ENCODE measurements at places on chromosomes 12 and 14.

DNA sequence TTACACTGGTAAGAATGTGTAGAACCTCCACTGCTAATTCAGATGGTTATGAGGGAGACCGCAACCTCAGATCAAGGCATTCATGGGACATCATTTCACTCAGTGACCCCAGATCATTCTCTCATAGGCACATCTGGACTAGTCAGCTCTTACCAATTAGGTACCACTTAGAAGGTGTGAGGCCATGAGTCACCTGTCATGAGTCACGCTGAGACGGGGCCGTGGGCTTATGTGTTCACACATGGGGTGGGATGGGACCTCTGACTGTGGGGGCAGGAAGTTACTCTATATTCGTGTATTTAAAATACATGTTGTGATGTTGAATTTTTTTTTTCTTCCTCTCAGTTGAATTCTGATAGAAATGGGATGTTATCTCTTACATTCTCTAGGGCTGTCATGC is 55.9 kb downstream of the CCDC92 start:
- DNase-seq, result no peak

GRCh38 chr12:12553208-12553785 is 9.4 kb downstream of the DUSP16 start:
- DNase-seq, result no peak

GRCh38 chr12:54358191-54358944 is 5.9 kb downstream of the GPR84 start:
- DNase-seq, result peak; percentile 45

DNA sequence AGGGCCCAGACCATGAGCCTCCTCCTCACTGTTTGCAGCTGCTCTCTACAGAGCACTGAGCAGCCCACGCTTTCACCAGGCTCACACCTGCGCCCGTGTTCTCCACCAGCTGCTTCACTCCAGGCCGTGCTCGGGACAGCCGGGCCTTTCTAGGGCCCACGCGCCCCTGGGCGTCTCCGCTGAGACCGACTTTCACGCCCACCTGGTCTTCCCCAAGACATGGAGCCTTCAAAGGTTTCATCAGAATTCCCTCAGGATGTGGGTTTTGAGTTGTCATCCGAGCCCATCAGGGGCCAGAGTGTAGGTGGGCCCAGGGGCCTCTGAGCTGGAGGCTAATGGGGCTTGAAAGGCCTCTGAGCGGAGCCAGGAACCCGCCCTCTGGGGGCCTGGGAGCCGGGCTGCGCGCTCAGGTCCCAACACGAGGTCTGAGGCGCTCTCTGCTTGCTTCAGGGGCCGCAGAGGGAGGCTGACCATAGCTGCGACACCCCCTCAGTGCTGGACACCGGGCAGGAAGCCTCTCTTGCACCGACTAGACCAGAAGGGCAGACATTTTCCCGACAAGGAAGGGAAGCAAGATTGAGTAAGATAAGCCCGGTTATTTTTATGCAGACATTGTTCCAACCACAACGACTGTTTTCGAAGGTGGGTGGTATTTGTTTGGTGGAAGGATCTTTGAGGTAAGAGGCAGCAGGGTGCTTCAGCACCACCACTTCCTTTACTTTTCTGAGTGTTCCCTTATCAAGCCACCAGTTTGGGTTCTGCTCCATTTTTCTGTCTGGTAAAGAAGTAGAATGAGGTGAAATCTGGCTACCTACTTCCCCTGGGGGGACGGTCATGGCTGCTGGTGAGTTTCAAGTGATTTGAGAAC is 125.0 kb upstream of the FUT8 start:
- no peak for DNase-seq

DNA sequence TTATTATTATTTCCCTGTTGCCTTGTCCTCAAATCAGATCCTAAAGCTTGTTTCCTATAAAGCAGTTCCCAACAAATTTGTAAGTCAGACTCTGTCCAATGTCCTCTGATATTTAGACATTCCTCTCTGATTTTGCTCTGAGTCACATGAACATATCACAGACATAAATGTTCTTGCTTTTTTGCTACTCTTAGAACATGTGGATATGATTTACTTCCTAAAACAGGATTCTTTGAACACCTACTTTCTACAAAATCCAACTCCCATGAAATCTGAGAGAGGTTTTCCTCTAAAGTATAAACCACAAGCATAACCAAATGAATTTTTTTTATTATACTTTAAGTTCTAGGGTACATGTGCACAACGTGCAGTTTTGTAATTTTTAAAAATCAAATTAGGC is 181.3 kb upstream of the SLC38A2 start:
- no peak for DNase-seq
